ENCODE measurements at places on chromosomes 5 and 9.

DNA sequence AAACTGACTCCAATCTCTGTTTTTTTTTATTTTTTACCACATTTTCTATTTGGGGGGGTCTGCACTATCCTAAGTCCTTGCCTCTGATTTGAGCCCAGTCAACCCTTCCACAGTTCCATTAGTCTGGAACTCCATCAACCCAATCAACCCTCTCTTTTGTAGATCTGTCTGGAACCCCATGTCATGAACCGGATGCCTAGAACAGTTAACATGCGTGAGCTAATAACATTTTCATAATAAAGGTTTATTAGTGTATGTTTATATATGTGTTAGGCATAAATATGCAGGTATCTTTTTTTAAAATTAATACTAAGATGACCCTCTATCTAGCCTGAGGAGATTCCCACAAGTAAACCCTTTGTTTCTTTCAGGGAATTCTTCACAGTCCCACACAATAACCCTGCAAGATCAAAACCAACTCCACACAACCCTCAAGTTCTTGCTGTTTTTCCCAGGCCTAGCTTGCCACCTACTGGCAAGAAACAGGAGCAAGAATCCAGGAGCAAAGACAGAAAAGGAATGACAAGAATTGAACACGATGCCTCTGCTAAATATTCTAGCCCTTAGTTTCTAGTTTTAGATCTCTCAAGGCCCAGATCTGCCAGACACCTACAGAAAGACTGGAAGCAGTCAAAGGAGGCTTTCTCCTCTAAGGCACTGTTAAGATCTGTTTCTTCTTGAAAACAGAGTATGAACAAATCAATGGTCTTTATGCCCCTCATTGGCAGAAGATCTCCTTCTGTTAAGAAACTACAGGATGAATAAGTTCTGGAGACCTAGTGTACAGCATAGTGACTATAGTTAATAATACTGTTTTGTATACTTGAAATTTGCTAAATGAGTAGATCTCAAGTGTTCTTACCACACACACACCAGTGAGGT, 100.4 kb downstream of the TRIM36 start:
- no peak for DNase-seq

GRCh38 chr5:126384985-126385384, 38.2 kb upstream of the GRAMD2B start:
- no peak for DNase-seq

DNA sequence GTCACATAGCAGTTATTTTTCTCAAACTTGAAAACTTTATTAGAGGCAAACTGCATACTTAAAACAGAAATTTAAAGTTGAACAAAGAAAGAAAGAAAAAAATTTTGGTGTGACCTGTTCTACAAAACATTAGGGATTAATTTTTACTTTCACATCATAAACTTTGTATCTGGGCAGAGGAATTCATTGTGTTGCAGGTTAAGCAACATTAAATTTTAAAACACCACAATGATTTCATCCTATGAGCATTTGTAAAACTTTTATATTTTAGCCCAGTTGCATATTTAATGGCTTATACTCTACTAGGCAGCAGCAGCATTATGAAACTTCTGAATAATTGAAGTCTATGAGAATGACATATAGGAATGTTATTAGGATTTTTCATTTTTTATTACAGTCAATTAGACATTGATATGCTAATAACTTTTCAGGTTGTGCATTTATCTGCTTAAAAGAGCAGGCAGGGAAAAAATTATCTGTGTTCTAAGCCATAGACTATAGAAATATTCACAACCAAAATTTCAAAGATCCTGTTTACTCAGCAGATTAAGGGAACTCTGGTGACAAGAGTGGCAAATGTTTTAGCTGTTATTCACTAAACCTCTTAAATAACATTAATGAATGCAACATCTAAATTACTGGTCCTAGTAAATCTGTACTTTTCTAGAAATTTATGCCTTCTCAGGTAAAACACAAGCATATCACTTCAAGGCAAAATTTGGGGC, 1088.5 kb upstream of the CDH6 start:
- DNase-seq, result no peak

- DNase-seq, result no peak
Measured at GRCh38 chr9:91395553-91396471, 27.8 kb downstream of the NFIL3 start.

DNA sequence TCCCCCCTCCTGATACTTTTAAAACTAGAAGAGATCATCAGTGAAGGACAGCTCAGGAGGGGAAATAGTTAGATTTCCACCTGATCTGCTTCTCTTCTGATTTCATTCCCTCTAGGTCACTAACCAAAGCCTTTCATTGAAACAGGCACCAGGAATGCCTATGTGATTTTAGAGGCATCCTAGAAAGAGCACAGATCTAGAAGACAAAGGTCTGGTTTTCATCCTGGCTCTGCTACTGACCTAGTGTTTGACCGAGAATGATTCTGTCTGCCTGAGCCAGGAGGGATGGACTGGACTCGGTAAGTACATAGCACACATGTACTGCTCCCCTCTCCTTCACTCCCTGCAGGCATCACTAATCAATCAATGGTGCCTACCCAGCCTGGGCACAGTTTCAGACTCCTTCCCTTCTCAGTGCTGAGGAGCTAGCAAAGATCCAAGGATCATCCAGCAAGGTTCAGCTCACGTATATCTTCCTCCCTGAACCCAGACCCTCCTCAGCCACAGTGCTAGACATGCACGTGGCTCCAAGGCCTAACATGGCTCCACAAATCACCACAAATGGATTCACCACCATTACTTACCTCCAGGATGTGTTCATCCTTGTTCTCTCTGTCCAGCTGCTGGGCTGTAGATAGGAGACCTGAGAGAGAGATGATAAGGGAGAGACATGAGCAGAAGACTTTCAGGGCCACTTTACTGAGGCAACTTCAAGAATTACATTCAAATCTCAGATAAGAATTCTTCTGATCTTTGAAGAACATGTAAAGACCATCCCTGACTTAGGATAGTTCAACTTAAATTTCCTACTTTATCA, 35.2 kb downstream of the FAT2 start:
- DNase-seq, result no peak

GRCh38 chr5:543755-544674, 19.8 kb upstream of the SLC9A3 start:
- DNase-seq, result no peak

DNA sequence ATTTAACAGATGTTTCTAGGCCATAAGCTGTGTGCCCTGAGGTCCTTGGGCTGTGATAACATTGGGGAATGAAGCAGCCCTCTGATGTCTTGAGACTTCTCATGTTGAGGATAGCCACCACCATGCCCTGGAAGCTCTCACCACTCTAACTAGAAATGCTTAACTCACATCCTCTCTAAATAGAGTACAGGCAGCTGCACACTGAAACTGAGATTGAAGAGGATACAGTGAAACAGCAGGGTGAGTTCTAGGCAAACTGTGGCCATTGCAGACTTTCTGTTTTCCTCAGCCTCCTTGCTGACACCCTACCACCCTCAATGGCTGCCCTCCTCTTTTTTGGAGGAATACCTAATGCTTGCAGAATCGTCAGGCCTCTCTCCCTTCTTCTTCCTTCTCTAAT, 22.4 kb downstream of the UTP15 start:
- no peak for DNase-seq

DNA sequence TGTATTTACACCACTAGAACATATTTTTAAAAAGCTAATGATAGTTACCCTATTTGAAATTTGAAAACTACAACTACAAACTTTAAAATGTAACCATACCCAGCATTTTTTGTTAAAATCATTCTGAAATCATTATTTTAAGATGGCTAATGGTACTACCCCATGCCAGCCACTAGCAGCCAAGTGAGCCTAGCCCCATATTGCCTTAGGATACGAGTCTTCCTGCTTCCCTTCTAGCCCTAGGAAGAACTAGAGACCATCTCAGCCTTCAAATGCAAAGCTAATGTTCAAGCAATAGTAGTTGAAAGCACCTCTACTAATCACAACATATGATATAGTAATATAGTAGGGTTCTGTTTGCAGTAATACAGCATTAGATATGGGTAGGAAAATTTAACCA, 24.0 kb upstream of the VCAN start:
- no peak for DNase-seq

DNA sequence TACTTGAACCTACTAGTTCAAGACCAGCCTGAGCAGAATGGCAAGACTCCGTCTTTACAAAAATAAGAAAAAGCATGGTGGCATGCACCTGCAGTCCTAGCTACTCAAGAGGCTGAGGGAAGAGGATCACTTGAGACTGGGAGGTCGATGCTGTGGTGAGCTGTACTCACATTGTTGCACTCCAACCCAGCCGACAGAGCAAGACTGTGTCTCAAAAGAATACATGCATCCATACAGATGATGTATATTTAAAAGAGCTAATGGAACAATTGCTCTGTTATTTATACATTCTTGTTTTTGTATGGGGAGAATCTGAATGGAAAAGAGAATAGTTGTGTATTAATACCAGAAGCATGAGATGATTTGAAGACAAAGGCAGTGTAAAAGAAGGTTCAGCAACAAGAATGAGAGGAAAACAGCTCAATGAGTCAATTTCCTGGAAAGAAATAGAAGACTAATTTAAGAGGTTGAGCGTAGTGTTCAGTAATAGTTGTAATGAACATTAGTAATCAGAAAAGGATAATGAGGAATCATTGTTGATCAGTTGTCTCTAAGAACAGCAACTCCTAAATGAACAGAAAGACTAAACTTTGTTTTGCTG, 1.9 kb upstream of the LRRC70 start:
- DNase-seq, result no peak

GRCh38 chr5:149345892-149346222, 558 bp downstream of the GRPEL2 start:
- no peak for DNase-seq

DNA sequence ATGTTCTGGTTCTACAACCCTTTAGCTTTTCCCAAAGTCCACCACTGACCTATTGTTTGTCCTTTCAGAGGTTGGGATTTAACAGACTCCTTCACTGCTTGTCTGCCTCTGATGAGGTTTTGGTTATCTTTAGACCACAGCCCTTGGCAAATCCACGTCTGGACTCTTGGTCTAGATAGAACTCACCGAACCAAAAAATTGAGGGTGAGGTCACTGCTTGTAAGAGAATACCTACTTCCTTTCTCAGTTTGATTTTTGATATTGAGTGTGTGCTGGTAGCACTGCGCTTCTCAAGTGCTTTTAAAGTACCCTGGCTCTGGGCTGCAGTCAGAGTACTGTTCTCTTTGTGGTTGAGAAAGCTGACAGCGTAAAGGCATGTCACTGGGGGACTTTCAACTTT, 61.7 kb downstream of the JMY start:
- DNase-seq, result no peak

DNA sequence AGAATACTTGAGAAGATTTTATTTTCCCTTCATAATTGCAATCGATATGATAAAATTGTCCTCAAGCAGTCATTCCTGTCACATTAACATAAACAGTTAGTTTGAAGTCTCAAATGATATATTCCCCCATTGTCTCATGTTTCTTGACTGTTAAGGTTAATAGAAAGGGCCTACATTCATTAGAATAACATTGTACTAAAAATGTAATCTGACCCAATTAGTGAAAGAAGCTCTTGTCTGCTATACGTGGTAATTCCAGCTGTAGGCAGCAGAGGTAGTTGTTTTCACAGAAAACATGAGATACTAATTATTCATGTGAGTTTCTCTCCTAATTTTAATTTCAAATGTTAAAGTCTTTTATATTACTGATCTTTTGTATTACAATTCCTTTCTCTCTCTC, 25.9 kb upstream of the AP3B1 start:
- DNase-seq, result no peak

GRCh38 chr9:87216897-87217455, 269.7 kb upstream of the GAS1 start:
- no peak for DNase-seq

- no peak for DNase-seq
Measured at GRCh38 chr5:54520940-54521339, 3.4 kb downstream of the SNX18 start.

DNA sequence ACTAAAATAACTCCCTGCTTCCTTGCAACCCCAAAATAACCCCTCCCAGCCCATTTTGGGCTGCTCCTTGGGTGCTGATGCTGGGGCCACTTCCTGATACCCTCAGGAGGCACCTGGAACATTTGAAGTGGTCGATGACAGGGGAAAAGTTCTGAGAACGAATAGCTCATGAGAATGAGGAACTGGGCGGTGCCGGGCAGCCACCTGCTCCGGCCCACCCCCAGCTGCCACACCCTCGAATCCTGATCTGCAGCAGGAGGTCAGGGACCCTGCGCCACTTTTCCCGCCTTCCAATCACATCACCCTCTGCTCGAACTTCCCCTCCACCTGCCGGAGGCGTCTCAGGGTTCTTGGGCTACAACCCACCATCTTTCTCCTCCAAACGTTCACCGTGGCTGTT, 19.7 kb downstream of the HRH2 start:
- DNase-seq, result no peak

DNA sequence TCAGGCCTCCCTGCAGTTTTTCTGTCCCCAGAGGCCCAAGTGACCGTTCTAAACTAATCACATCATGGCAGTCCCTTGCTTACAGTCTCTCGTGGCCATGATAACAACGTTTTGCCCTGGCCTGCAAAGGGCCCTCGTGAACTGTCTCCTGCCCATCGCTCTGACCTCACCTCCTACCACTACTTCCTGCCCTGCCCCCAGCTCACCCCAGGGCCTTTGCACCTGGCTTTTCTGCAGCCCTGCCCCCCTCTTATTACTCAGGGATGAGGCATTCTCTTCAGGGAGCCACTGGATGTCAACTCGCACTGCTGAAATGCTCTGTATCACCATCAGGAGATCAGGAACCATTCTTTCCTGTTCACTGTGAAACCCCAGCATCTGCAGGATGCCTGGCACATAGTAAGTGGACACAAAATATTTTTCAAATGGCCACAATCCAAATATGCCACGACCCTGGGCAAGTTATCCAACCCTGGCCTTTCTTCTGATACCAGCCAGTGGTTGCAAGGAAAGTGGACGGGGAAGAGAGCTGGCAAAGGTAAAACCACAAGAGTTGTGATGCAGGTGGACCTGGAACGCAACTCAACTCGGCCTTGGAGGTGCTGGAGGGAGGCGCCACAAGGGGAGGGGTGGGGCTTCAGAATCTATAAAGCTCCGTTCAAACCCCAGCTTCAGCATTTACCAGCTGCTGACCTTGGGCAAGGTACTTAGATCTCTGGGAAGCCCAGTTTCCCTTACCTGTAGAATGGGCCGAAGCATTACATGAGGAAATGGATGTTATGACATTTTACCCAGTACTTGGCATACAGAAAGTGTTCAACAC, 1.7 kb downstream of the SNCB start:
- no peak for DNase-seq

GRCh38 chr5:114419067-114419388, 57.2 kb downstream of the KCNN2 start:
- no peak for DNase-seq

GRCh38 chr9:19230355-19231125, at the start of gene DENND4C:
DENND4C (plus strand) TSS chr9:19230693; CDS start chr9:19276175, 45,482 bp downstream.
- DNase-seq, result peak; percentile 18

- no peak for DNase-seq
Measured at GRCh38 chr5:6498968-6499367, 50.3 kb downstream of the UBE2QL1 start.

All from SHP77 treated with DMSO at 0.1 percent for 48 hours (cell line).